Stimulated activated CD4-positive, alpha-beta T cell treated with anti-CD3 and anti-CD28 coated beads, Interleukin-1b, Interleukin-23, amount 100 ng/mL, for 4 hours (primary cell): ENCODE measurements at places on chromosomes 6 and 20.

- no peak for DNase-seq
Observed at GRCh38 chr6:157393669-157394327, 12.8 kb downstream of the ZDHHC14 start.

GRCh38 chr20:42581311-42581710 is 608.4 kb downstream of the PTPRT start:
- DNase-seq = no peak

DNA sequence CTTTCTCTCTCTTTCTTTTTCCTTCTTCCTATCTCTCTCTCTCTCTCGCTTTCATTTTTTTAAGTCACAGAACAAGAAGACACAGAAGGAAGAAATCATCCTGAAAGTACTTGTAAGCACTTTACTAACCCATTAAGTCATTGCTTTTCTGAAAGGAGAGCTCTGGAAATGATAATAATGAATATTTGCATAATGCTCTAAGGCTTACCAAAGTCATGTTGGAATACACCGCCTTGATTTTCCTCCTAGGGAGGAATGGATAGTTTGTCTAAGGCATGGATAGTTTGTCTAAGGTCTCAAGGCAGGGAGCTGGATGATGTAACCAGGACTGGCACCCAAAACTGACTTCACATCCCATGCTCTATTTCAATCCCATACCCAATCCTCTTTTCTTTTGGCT is 12.9 kb upstream of the CTCFL start:
- DNase-seq = no peak

GRCh38 chr6:21845018-21845417 is 251.5 kb downstream of the SOX4 start:
- no peak for DNase-seq

GRCh38 chr6:158756977-158757752 is 62.0 kb downstream of the EZR start:
- DNase-seq = no peak

DNA sequence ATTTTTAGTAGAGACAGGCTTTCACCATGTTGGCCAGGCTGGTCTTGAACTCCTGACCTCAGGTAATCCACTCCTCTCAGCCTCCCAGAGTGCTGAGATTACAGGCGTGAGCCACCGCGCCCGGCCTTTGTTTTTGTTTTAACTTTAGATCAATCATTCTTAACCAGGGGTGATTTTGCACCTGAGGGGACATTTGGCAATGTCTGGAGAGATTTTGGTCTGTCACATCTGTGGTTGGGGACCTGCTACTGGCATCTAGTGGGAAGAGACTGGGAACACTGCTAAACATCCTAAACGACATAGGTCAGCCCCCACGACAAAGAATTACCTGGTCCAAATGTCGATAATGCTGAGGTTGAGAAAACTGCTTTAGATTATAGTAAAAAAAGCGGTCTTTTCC is 82.3 kb downstream of the C6orf52 start:
- DNase-seq = no peak

DNA sequence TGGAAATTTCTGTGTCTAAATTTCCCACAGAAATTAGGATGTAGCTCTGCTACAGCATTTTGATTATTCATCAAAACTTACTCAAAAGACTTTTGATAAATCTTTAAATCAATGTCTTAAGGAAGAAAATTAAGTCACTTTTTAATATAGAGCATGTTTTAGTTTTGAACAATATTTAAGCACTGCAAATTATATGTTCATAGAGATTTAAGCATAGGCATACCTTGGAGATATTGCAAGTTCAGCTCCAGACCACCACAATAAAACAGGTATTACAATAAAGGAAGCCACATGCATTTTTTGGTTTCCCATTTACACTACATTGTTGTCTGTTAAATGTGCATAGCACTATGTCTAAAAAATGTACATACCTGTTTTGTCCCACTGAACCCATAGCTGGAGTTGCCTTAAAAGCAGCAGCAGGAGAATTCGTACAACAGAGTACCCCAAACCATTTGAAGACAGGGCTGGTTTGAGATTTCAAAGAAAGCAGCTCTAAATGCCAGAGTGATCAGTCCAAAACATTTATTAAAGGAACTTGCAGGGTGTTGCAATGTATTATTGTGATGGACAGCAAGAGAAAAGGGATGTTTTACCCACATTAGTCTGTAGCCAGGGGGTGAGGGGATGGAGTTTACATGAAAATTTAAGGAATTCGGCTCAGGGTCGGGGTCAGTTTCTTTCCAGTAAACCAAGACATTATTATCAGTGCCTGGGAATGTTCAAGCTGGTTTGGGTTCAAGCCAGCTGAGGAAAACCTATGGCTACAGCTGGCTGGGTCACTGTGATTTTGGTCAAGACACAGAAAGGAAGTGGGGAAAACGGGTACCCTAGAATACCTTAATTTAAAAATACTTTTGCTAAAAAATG is 6.3 kb upstream of the LOC128125822 start:
- DNase-seq = no peak

GRCh38 chr6:4574007-4574406 is 202.2 kb upstream of the CDYL start:
- no peak for DNase-seq

- peak; percentile 78 for DNase-seq
Observed at GRCh38 chr6:35522660-35523658, 10.3 kb upstream of the TULP1 start.

- no peak for DNase-seq
Observed at GRCh38 chr6:121608270-121608669, 172.8 kb downstream of the GJA1 start.

- DNase-seq = no peak
Observed at GRCh38 chr20:37194621-37195417, 15.5 kb upstream of the MROH8 start.

- DNase-seq = no peak
Observed at GRCh38 chr6:159761129-159761872, 544 bp upstream of the ACAT2 start.

DNA sequence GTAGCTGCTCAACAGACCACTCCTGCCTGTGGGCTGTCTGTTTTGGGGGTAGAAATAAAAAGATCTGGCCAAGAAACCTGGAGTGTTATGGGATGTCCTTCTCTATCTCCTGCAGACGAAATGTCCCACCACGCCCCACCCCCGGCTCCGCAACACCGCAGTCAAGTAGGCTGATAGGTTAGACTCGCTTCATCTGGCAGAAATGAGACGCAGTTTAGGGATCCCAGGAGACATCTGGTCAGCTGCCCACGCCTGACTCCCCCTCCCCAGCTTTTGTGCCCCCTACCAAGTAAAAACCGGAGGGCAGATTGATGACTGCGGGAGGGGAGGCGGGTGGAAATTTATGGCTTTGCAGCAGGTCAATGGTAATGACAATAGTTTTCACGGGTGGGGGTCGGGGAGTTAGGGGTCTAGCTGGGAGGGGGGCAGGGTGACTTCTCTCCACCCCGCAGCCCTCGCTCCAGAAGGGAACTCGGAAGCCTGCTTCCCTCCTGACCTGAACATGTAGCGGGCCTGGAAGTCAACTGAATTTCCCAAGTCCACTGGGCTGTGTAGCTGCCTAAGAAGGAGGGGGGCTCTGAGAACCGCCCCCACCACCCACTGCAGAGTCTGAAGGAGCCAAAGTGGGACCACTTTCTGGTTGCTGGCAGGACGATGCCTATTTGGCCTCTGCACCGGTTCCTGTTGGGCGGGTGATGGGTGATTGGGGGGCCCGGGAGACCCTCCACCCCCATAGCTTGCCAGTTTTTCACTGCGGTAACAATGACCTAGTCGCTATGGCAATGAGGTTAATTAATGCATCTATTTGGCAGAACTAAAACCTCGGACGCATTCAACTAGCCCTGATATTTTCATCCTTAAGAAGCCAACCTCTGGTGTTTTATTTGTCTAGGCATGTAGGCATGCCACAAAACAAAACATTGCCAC is 25.7 kb downstream of the PMEPA1 start:
- no peak for DNase-seq

GRCh38 chr20:62696989-62697388 is 11.6 kb upstream of the NTSR1 start:
- DNase-seq = no peak

- no peak for DNase-seq
Observed at GRCh38 chr6:83696674-83697073, 12.2 kb downstream of the SNAP91 start.

DNA sequence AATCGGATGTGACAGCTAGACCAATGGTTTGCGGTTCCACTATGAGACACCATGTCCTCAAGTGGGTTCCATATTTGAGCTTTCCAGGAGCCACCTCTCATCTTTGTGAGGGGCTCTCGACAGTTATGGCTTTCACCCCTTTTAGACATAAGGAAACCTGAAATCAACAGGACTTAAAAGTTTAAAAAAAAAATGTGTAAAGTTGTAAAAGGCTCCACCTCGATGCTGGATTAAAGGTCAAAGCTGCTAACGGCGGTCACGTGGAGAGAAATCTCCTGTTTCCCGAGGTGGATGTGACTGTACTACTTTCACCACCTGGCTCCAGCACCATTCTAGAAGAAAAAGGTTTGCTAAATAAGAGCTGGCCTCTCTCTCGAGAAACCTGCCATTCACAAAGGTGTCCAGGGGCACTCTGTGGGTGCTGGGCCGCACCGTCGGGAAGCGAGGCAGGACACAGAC is 542 bp downstream of the ATP5F1E start:
- no peak for DNase-seq

DNA sequence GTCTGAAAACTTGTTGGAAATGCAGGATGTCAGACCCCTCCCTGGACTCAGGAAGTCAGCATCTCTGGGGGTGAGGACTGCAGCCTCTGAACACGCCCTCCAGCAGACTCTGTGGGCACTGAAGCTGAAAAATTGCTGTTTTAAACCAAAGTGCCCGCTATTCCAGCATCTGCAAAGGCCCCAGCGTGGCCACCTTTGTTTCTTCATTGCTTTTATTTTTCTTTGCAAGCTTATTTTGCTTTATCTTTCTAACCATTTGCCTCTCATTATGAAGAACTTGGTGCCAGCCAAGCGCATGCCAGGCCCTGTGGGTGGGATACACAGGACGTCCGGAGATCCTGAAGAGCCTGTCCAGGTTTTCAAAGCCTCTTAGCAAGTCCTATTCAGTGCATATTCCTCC is 203.9 kb upstream of the CST7 start:
- no peak for DNase-seq

DNA sequence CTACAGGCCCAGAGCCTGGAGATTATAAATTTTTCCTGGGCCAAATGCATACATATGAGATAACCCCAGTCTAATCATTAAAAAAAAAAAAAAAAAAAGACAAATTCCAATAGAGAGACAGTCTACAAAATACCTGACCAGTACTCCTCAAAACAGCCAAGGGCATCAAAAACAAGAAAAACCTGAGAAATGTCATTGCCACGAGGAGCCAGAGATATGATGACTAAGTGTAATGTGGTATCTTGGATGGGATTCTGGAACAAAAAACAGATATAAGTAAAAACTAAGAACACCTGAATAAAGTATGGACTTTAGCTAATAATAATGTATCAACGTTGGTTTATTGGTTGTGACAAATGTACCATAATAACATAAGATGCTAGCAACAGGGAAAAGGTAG is 24.9 kb downstream of the UBE2V1 start:
- DNase-seq = no peak

DNA sequence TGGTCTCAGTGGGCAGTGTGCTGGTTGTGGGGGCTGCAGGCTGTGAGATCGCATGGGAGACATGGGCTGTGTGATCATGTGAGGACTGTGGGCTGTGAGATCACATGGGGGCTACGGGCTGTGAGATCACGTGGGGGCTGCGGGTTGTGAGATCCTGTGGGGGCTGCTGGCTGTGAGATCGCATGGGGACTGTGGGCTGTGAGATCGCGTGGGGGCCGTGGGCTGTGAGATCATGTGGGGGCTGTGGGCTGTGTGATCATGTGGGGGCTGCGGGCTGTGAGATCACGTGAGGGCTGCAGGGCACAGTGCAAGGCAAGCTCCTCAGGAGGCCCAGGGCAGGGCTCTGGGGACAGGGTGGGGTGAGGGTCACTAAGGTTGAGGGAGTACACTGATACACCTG is 140.5 kb upstream of the CST7 start:
- DNase-seq = no peak

- no peak for DNase-seq
Observed at GRCh38 chr6:13711324-13711732, 307 bp downstream of the RANBP9 start.

DNA sequence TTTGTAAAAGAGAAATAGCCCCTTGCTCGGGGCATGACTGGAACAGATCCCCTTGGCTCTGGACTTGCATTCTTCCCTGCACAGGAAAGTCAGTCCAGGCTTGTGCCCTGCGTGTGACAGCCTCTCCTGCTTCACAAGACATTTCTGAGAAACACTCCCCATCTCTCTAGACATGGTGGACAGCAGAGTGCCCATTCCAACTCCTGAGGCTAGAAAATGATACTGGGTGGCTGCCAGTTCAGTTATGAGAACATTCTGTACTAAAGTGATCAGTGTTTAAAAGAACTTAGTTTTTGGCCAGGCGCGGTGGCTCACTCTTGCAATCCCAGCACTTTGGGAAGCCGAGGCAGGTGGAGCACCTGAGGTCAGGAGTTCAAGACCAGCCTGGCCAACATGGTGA is 41.3 kb downstream of the TGM3 start:
- DNase-seq = no peak

- no peak for DNase-seq
Observed at GRCh38 chr6:41064841-41065240, 7.3 kb downstream of the OARD1 start.

- no peak for DNase-seq
Observed at GRCh38 chr6:109458774-109459531, 3.4 kb upstream of the MICAL1 start.

GRCh38 chr6:79621579-79621978 is 9.6 kb upstream of the SH3BGRL2 start:
- no peak for DNase-seq

DNA sequence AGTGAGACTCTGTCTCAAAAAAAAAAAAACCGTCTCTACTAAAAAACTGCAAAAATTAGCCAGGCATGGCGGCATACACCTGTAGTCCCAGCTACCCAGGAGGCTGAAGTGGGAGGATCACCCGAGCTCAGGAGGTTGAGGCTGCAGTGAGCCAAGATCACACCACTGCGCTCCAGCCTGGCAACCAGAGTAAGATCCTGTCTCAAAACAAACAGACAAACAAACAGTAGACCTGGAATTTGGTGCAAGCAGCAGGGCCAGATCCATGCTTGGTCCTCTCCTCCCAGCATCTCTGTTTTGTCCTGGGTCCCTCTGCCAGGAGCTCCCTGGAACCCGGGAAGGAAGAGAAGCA is 11.6 kb downstream of the RIPOR3 start:
- no peak for DNase-seq
